Pancreas (tissue), 10 donors: ENCODE measurements at places on chromosomes 12 and 14. TPM values are rescaled to one million over a fixed set of nuclear protein-coding genes. Genes with fewer than 3 reads are reported as not detected.

- no peaks in the 10 kb centered on the region for H3K27me3 ChIP-seq
- no peaks in the 10 kb centered on the region for H3K4me1 ChIP-seq
- no peak for DNase-seq
Observed at GRCh38 chr12:4037747-4038312, 164.6 kb upstream of the PARP11 start.

DNA sequence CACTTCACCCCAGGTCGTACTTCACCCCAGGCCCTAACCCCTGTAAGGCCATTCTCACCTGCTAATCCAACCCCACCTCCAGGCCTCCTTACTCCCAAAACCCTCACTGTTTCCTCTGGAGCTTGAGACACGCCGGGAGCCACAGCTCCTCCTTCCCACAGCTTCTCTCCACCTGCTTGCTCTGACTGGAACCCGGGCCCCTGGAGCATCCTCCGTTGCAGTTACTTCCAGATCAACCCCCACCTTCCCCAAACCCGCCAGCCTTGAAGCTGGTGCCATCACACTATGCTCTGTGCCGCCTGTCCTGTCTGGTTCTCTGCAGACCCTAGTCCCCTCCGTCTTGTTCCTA is 34.6 kb upstream of the PPP2R5C start:
- H3K4me3 ChIP-seq: no peak overlapping the region
- peaks cover 12% of the 10 kb centered on the region for H3K4me1 ChIP-seq
- no peak for DNase-seq
- no peaks in the 10 kb centered on the region for H3K36me3 ChIP-seq
- H3K27me3 ChIP-seq: no peaks in the 10 kb centered on the region

- no peak overlapping the region for H3K27ac ChIP-seq
- DNase-seq: no peak
- peaks cover 4% of the 10 kb centered on the region for H3K4me1 ChIP-seq
- no peak overlapping the region for H3K4me3 ChIP-seq
- H3K27me3 ChIP-seq: no peaks in the 10 kb centered on the region
Observed at GRCh38 chr12:9383585-9383984, 175.4 kb upstream of the PZP start.

GRCh38 chr12:97875064-97875463 is 412.5 kb downstream of the RMST start:
- H3K4me3 ChIP-seq: no peak overlapping the region
- DNase-seq: no peak
- no peaks in the 10 kb centered on the region for H3K36me3 ChIP-seq
- no peaks in the 10 kb centered on the region for H3K4me1 ChIP-seq
- no peaks in the 10 kb centered on the region for H3K27me3 ChIP-seq

- no peaks in the 10 kb centered on the region for H3K4me1 ChIP-seq
- no peaks in the 10 kb centered on the region for H3K27me3 ChIP-seq
- no peak overlapping the region for H3K4me3 ChIP-seq
- H3K27ac ChIP-seq: no peak overlapping the region
Observed at GRCh38 chr12:26751179-26751578, 81.8 kb downstream of the ITPR2 start.

DNA sequence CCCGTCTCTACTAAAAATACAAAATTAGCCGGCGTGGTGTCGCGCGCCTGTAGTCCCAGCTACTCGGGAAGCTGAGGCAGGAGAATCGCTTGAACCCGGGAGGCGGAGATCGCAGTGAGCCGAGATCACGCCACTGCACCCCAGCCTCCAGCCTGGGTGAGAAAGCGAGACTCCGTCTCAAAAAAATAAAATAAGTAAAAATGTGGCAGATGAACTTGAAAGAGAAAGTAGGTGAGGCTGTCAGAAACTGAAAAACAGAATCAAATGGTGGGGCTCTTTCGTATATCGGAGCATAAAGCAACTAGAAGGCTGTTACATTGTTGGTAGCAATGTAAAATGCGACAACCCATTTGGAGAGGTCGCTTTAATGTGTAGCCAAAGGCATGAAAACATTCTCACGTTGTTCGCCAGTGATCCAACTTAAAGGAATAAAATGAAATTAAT is 767 bp upstream of the CCNT1 start:
- H3K36me3 ChIP-seq: no peaks in the 10 kb centered on the region
- H3K4me1 ChIP-seq: peaks cover 25% of the 10 kb centered on the region
- peak overlapping the region; percentile 95 for H3K27ac ChIP-seq
- peak overlapping the region; percentile 66 for H3K4me3 ChIP-seq

DNA sequence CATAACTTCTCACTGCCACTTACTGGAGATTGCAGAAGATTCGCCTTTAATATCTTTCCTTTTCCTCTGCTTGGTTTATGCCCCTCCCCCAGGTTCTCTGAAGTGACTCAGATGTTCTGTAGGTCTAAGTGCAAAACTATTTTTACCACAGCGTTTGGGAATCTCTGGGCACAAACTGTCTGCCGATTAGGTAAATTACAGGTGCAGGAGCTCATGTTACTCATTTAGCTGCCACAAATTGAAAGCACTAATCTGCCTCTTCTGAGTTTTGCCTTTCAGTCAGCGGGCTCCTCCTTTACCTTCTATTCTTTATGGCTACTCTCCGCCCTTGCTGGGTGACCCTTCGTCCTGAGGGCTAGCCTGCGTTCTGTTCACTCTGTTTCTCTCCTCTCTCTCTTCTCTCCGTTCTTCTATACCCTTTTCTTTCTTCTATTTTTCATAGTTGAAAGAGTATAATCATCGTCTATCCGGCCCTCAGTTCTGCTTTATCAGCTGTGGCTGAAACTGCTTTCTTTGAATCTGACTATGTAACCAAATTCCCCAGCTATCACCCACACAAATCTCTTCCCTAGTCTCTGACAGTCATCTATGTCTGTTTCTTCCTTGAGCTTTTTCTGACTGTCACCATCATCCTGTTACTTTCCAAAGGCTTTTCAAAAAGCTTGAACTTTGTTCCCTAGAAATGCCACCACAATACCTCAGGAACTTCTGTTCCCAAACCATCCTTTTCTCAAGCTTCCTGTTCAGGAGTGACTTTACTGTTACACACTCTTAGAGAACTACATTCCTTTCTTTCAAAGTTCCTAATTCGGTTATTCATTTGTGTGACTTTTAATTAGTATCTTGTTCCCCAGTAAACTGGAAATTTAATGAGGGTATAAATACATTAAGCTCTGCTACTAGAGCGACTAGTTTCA is 4.3 kb upstream of the MYF6 start:
- H3K4me3 ChIP-seq: no peak overlapping the region
- H3K27ac ChIP-seq: no peak overlapping the region
- no peaks in the 10 kb centered on the region for H3K36me3 ChIP-seq
- no peaks in the 10 kb centered on the region for H3K4me1 ChIP-seq
- no peaks in the 10 kb centered on the region for H3K27me3 ChIP-seq
- DNase-seq: no peak

GRCh38 chr14:92040431-92041051 is 682 bp upstream of the TRIP11 start:
- no peaks in the 10 kb centered on the region for H3K36me3 ChIP-seq
- peak; percentile 28 for DNase-seq
- H3K4me3 ChIP-seq: peak overlapping the region; percentile 68
- no peaks in the 10 kb centered on the region for H3K27me3 ChIP-seq
- H3K27ac ChIP-seq: peak overlapping the region; percentile 100

DNA sequence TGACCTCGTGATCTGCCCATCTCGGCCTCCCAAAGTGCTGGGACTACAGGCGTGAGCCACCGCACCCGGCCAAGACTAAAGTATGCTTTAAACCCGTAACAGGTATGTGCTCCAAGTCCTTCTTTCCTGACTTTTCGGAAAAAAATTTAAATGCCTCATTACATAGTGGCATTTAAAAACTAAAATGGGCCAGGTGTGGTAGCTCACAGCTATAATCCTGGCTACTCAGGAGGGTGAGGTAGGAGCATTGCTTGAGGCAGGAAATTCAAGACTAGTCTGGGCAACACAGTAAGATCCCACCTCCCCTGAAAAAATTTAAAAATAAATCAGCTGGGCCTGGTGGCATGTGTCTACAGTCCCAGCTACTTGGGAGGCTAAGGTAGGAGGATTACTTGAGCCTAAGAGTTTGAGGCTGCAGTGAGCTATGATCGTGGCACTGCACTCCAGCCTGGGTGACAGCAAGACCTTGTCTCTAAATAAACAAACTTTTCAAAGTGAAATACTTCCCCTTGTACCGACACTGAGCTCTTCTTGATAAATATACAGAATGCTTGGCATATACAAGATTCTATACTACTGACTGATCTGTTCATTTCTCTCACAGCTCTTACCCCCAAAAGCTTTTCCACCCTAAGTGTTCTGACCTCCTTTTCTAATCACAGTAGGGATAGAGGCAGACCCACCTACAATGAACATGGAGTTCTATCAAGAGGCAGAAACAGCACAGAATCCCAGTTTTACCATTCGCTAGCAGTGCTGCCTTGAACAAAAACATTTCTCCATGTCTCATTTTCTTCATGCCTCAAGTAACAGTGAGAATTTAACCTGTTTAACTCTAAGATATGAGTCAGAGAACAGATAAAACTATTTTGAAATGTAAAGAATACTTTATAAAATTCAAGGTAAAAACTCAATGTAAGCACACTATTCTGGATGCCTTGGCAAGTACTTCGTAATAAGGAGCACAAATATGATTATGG is 7.9 kb downstream of the PPP4R3A start:
- no peak overlapping the region for H3K27ac ChIP-seq
- no peak for DNase-seq
- no peaks in the 10 kb centered on the region for H3K36me3 ChIP-seq

- no peak for DNase-seq
- H3K36me3 ChIP-seq: peaks cover 18% of the 10 kb centered on the region
- H3K27ac ChIP-seq: no peak overlapping the region
- H3K4me3 ChIP-seq: no peak overlapping the region
- no peaks in the 10 kb centered on the region for H3K27me3 ChIP-seq
- H3K4me1 ChIP-seq: no peaks in the 10 kb centered on the region
Observed at GRCh38 chr12:48693572-48693971, 11.5 kb upstream of the KANSL2 start.

GRCh38 chr14:95196268-95196667 is 38.9 kb upstream of the DICER1 start:
- H3K4me3 ChIP-seq: no peak overlapping the region
- DNase-seq: no peak
- H3K4me1 ChIP-seq: peaks cover 3% of the 10 kb centered on the region

- H3K4me3 ChIP-seq: no peak overlapping the region
- H3K27me3 ChIP-seq: no peaks in the 10 kb centered on the region
- DNase-seq: no peak
- H3K27ac ChIP-seq: no peak overlapping the region
Observed at GRCh38 chr12:72295744-72296143, 23.6 kb downstream of the TRHDE start.

DNA sequence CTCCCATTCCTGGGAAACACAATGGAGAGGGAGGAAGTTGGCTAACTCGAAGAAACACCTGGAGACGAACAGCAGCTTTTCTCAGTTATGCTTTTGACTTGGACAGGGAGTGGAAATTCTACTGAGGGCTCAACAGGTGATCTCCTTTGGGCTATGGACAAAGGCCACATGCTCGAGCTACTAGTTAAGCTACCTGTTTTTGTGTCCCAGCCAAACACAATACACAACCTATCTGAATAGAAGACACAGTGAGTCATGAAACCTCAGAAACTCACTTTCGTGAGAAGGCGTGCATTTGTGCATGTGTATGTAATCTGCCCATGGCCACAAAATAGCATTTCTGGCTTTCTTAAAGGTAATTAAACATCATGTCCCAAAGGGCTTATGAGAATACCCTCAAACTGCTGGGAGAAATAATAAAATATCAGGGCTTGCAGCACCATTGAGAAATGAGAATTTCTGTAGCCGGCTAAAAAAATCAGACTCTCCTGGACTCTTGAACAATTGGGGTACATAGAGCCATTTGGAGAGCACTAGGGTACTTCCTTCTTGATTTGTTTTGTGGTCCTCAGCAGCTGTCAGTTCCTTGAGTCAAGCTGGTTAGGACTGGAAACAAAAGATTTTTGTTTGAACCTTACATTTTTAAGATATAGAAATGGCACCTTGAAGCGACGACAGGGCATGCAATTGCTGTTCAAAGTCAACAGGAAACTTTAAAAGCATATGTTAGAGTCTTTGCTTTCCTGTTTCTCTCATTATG is 85.5 kb upstream of the PTHLH start:
- no peaks in the 10 kb centered on the region for H3K27me3 ChIP-seq
- no peak overlapping the region for H3K4me3 ChIP-seq
- no peak overlapping the region for H3K27ac ChIP-seq
- DNase-seq: no peak
- H3K36me3 ChIP-seq: no peaks in the 10 kb centered on the region
- no peaks in the 10 kb centered on the region for H3K4me1 ChIP-seq

- DNase-seq: no peak
- H3K4me3 ChIP-seq: no peak overlapping the region
- no peak overlapping the region for H3K27ac ChIP-seq
- no peaks in the 10 kb centered on the region for H3K4me1 ChIP-seq
- no peaks in the 10 kb centered on the region for H3K36me3 ChIP-seq
- no peaks in the 10 kb centered on the region for H3K27me3 ChIP-seq
Observed at GRCh38 chr12:67590149-67590790, 58.3 kb upstream of the DYRK2 start.

DNA sequence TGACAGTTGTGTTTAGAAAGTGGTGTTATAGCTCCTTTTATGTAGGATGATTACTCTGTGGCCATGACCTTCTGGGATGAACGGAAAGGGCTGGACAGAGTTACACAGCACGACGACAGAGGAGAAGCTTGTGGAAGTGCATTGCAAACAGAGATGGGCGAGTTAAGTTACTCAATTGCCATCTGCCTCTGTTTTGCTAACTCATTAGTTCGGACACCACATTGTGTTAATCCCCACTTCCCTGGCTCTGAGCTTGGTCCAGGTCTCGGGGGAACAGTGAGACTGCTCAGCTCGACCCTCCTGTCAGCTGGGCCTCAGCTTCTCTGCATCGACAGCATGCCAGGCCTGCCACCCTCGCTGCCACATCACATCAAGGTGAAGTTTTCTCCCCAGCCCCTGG is 408.0 kb downstream of the ZFP36L1 start:
- H3K27me3 ChIP-seq: no peaks in the 10 kb centered on the region
- H3K4me3 ChIP-seq: no peak overlapping the region
- no peaks in the 10 kb centered on the region for H3K36me3 ChIP-seq

- DNase-seq: no peak
- H3K36me3 ChIP-seq: no peaks in the 10 kb centered on the region
- no peaks in the 10 kb centered on the region for H3K4me1 ChIP-seq
- no peak overlapping the region for H3K4me3 ChIP-seq
- no peaks in the 10 kb centered on the region for H3K27me3 ChIP-seq
Observed at GRCh38 chr12:19014240-19014639, 115.3 kb upstream of the PLEKHA5 start.

- no peak overlapping the region for H3K27ac ChIP-seq
- no peak for DNase-seq
- no peaks in the 10 kb centered on the region for H3K27me3 ChIP-seq
- no peak overlapping the region for H3K4me3 ChIP-seq
- H3K36me3 ChIP-seq: no peaks in the 10 kb centered on the region
Observed at GRCh38 chr12:98868076-98868475, 223.0 kb downstream of the APAF1 start.

THTPA gene
- 11.6 TPM for total RNA-seq

MYF6 gene
- total RNA-seq: not detected

RNU6-7 gene
- total RNA-seq: not detected

GPR68 gene
- 0.90 TPM for total RNA-seq

ACOT6 gene
- not detected for total RNA-seq

STXBP6 gene
- 28.5 TPM for total RNA-seq
